ENCODE measurements at places on chromosomes 2 and 18.

- no peak for DNase-seq
Measured at GRCh38 chr2:47237375-47238334, 82.5 kb upstream of the STPG4 start.

DNA sequence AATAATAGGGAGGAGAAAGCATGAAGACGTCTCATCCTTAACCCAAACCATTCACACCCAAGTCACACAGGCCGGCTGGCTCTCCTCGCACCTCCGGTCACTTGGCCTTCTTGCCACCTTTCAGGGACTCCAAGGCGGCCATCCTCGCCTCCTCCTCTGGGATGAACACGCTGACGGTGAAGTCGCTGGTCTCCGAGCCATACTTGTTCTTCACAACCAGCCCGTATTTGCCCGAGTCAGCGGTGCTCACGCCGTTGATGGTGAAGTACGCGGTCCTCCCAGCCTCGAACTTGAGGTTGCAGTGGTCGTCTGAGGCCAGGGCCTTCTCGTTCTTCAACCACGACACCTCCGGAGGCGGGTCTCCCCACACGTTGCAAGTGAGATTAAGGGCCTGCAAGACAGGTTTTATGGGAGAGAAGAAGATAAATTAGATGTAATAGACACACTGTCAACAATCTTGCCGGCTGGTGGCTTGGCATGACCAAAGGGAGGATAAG, 54.3 kb upstream of the LPIN2 start:
- no peak for DNase-seq

DNA sequence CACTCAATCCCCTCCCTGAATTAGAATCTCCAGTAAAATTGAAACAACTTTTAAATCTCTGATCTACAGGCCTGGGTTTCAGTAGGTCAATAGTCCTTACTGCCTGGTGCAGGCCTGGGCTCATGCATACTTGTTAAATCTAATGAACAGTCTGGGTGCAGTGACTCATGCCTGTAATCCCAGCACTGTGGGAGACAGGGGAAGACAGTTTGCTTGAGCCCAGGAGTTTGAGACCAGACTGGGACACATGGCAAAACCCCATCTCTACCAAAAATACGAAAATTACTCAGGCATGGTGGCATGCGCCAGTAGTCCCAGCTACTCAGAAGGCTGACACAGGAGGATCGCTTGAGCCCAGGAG, 94.7 kb upstream of the SP3 start:
- no peak for DNase-seq

DNA sequence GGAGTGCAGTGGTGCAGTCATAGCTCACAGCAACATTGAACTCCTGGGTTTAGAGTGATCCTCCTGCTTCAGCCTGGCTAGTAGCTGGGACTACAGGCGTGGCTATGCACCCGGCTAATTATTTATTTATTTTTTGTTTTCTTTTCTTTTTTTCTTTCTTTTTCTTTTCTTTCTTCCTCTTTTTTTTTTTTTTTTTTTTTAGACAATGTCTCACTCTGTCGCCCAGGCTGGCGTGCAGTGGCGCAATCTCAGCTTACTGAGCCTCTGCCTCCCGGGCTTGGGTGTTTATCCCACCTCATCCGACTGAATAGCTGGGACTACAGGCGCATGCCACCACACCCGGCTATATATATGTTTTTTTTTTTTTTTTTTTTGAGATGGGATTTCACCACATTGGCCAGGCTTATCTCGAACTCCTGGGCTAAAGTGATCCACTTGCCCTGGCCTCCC, 1.4 kb upstream of the ANXA4 start:
- no peak for DNase-seq

DNA sequence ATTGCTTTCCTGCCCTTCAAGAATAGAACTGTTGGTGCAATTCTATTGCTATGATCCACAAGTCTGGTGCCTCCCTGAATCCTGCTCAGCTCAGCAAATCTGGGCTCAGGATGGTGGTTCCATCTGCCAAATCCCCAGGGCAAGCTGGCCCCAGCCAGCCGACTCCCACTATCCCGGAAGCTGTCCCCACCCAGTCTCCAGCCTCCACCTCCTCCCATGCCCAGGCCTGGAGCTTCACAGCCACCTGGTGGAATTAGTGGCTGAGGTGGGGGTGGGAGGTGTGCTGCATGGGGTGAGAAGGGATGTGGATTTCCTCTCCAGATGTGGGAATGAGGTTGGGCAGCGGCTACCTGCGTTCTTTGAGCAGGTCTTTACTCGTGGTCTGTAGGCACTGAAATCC, 119.3 kb upstream of the SMAD2 start:
- no peak for DNase-seq
